Activated CD4-positive, alpha-beta memory T cell treated with anti-CD3 and anti-CD28 coated beads, Interleukin-2, amount 10 ng/mL, durations not matched to agents 7 days and 5 days (primary cell): ENCODE measurements at places on chromosomes 12 and 14.

- peak; percentile 78 for DNase-seq
Observed at GRCh38 chr12:47808574-47809365, 10.9 kb downstream of the HDAC7 start.

DNA sequence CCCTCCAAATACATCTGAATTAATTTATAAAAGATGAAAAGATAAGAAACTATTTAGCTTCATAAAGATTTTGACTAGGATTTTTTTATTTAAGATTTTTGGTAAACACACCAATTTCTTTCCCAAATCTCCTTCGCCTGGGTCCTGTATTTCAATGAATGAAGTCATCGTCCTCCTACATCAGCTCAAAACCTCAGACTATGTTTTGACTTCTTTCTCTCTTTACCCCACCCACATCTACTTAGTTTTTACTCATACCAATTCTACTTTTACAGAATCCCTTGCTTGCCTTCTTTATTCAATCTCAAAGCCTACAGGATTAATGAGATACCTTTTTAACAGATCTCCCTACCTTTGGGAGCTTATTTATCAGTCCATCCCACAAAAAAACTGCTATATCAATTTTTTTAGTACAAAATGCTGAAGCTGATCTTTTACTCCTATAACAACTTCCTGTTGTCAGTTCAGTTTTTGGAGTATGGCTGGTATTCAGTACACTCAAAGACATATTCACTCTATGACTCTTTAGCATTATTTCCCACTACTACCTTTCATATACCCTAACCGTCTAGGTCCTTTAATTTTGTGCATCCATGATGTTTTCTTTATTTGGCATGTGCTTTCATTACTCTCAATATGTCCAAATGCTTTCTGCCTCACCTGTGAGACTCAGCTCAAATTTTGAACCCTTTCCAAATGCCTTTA is 18.7 kb upstream of the CCDC91 start:
- no peak for DNase-seq

GRCh38 chr12:64752833-64753238 is 6.4 kb downstream of the GNS start:
- no peak for DNase-seq

DNA sequence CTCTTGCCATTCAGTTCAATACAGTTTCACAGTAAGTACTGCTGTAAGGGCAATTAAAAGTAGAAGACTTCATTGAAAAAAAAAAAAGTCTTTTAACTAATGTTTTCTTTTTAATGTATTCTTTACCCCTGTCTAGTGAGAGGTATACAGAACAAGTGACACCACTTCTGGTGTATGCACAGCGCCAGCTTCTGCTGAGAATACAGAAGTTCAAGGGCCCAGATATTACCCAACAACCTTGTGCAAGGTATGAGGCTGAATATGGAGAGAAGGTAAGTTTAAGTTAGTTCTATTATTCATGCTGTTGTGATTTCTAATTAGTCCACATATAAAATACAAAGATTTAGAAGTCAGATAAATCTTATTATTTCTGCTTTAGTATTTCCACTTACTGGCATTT is 168.7 kb downstream of the CFAP54 start:
- DNase-seq: no peak

DNA sequence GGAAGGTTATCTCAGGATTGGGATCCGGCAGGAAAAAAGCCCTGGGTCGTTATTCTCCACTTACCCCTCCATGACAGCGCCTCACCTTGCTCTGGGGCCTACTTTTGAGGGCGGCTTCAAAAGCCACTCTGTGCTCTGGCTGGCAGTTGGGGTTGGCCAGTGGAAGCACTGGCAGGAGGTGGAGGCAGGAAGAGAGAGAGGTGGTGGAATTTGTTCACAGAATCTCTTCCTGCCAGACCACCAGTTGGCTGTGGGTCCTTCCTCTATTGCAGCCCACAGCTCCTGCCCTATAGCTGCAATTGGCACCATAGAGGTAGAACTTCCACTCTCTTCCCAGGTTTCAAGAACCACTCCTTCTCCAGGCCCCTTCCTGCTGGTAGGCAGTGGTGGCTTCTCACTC is 32.7 kb upstream of the SDR39U1 start:
- no peak for DNase-seq

DNA sequence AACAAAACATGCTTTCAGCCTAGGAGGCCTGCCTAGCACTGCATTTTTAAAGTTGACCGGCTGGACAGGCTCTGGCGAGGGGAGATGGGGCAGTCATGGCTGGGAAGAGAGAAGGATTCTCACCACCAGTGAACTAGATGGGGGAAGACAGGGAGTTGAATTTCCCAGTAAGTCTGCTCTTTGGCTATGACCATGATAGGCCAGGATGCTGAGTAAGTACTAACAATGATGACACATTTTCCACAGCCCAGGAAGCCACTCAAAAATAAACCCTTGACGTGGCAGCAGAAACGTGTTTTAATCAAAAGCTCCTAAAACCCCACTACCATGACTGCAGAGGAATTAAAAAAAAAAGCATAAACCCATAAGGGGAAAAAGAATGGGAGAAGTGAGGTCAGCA is 19.0 kb downstream of the KCTD10 start:
- DNase-seq: no peak

GRCh38 chr12:59429766-59430165 is 166.1 kb upstream of the SLC16A7 start:
- no peak for DNase-seq

DNA sequence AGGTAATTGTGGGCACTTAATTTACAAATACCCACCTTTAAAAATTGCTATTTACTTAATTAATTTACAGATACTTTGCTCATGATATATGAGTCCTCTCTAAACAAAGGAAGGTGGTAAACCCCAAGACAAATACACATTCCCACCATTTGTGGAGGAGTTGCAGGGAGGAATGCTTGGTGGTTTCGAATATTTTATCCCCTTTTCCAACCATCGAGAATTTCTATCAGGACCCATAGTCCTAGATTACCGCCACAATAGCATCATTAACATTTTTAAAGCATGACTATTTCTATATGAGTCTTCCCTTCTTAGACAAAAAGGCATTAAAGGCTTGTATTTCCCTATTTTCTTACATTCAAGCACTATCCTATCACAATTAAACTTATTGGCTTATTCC is 34.2 kb upstream of the PLEKHA5 start:
- no peak for DNase-seq

- DNase-seq: no peak
Observed at GRCh38 chr14:59182641-59183040, 5.8 kb upstream of the DAAM1 start.

DNA sequence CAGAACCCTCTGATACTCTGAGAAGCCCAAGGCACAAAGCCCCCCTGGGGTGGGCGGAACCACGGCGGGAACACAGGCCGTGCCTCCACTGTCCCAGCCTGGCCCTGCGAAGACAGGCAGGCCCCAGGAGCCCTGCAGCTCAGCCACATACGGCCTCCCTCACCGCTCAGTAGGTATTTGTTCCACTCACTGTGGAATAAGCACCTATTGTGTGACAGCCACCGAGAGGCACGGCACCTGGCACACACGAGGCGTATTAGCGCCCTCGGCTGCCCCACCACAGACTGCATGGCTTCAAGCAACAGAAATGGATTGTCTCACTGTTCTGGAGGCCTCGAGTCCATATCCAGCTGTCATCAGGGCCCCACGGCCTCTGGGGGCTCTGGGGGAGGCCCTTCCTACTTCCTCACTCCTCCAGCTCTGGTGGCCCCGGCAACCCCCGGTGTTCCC is 66.3 kb downstream of the NCOR2 start:
- no peak for DNase-seq

DNA sequence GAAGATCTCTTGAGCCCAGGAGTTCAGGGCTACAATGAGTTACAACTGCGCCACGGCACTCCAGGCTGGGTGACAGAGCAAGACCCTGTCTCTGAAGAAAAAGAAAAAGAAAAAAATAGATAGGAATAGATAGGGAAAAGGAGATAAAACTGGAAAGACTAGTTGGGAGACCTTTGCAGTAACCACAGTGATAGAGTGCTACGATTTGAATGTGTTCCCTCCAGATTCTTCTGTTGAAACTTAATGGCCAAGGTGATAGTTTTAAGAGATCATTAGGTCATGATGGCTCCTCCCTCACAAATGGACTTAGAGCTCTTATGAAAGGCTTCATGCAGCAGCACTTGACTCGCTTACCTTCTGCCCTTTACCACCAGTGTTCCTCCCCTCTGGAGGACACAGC is 13.5 kb upstream of the ATF1 start:
- DNase-seq: no peak

- DNase-seq: no peak
Observed at GRCh38 chr12:59030415-59030814, 110.1 kb upstream of the LRIG3 start.

DNA sequence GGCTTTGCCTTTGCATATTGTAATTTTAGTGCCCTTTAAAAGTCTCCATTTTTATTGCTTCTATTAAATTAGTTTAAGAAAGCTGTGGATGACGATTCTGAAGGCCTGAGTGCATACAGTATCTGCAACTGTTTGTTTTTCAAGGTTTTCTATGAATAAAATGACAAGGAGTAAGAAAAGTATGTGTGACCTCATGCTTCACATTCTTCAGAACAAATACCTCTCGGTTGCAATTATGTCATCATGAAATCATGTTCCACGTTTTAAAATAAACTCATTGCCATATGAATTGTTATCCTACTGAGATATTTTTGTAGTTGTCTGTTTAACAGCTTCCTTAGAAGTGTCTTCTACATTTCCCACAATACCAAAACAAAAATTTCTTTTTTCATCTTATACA is 374.6 kb downstream of the MDGA2 start:
- DNase-seq: no peak

DNA sequence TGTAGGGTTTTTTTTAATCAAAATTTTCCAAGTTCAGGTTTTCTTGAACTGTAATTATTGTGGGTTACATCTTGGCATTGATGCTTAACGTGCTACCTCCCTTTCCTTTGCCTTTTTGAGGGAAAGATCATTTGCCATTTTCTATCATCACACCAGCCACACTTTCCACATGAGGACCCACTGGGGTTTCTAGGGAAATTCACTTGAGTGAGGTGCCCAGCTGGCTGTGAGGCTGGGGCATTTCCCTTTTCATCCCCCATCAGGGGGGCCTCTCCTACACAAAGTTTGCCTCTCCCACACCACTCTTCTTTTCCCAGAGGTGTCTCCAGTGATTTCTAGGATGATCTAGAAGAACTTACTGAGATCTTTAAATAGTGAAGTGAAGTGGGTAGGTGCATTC is 335.7 kb downstream of the BMP4 start:
- no peak for DNase-seq

GRCh38 chr14:69005432-69006148 is 26.5 kb upstream of the ACTN1 start:
- no peak for DNase-seq

- peak; percentile 54 for DNase-seq
Observed at GRCh38 chr14:105398726-105399465, 558 bp downstream of the TEX22 start.

DNA sequence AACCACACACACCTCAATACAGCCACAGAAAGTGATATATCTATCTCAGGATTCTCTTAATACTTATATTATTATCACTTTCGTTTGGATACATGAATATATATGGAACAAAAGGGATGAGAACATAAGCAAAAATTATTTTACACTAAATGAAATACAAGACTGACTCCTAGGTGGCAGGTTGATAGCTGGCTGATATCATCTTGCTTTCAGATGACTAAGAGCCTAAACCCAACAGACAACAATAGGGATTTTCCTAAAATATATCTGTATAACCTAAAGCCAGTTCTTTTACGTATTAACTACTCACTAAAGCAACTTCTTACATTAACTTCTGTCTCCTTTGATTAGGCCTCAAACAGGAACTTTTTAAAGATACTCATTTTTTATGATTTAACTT is 65.1 kb downstream of the BAZ1A start:
- no peak for DNase-seq

GRCh38 chr12:68403296-68403695 is 71.1 kb upstream of the MDM1 start:
- no peak for DNase-seq

DNA sequence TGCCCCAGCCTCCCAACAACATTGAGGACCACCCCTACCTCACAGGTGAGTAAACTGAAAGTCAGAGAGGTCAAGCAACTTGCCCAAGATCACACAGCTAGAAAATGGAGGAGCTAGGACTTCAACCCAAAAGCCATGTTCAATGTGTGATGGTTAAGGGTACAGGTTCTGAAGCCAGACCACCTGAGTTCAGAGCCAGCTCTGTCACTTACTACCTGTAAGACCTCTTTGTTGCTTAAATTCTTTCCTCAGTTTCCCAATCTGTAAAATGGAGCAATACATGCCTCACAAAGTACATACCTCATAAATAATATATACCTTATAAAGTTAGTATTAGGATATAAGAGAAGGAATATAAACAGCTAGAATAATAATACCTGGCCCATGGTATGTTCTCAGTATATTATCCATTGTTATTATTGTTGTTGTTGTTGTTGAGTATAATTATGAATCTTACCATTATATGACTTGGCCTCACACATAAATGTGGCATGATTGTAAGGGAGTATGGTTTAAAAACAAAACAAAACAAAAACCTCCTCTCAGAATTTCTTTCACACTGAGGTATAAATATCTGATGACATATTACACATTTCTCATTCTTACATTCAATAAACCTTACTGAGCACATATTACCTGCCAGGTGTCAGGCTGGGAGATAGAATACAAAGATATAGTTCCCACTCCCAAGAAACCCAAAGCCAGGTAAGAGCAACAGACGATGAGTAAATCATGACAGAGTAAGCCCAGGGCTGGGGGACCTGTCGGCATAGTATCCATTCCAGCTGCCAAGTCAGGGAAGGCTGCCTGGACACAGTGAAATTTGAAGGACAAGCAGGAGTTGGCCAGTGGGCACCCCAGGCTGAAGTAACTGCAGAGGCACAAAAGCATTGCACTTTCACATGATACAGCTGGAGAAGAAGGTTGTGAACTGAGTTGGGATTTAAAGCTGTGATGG is 19.6 kb downstream of the CMKLR1 start:
- no peak for DNase-seq

GRCh38 chr12:81209012-81209411 is 131.1 kb downstream of the ACSS3 start:
- DNase-seq: no peak

GRCh38 chr12:62106547-62107185 is 153.5 kb upstream of the USP15 start:
- DNase-seq: no peak

- no peak for DNase-seq
Observed at GRCh38 chr12:52895726-52896189, 9.1 kb downstream of the KRT8 start.

DNA sequence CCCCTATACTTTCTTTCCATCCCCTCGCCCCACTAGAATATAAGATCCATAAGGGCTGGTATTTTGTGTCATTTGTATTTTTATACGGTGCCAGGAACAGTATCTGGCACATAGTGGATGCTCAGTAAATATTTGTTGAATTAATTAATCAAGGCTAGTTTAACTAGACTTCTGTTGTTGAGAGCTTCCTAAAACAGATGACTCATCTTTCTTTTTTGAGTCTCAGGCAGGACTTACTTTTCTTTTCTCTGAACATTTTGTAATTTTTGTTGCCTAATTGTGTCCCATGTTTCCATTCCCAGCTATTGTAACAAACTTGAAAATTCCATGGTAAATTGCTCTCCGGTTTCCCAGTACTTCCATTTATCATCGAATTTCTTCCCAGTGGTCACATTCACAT is 16.7 kb downstream of the STK38L start:
- DNase-seq: no peak
